ENCODE measurements at places on chromosomes 12 and 14. TPM values are rescaled to one million over a fixed set of nuclear protein-coding genes. Genes with fewer than 3 reads are reported as not detected.

DNA sequence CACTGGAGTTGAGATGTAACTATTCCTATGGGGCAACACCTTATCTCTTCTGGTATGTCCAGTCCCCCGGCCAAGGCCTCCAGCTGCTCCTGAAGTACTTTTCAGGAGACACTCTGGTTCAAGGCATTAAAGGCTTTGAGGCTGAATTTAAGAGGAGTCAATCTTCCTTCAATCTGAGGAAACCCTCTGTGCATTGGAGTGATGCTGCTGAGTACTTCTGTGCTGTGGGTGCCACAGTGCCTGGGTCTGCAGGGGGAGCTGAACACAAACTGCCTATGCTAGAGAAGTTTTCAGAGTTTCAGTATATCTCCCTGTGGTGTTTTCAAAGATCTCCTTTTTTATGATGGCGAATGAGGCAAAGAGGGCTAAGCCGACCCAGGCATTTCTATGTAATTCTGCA is 179.2 kb upstream of the OR4E1 start:
- DNase-seq, result no peak

Gene SYT10
- polyA plus RNA-seq, result 1.2 TPM

Gene TTC7B
- 51.3 TPM for polyA plus RNA-seq

DNA sequence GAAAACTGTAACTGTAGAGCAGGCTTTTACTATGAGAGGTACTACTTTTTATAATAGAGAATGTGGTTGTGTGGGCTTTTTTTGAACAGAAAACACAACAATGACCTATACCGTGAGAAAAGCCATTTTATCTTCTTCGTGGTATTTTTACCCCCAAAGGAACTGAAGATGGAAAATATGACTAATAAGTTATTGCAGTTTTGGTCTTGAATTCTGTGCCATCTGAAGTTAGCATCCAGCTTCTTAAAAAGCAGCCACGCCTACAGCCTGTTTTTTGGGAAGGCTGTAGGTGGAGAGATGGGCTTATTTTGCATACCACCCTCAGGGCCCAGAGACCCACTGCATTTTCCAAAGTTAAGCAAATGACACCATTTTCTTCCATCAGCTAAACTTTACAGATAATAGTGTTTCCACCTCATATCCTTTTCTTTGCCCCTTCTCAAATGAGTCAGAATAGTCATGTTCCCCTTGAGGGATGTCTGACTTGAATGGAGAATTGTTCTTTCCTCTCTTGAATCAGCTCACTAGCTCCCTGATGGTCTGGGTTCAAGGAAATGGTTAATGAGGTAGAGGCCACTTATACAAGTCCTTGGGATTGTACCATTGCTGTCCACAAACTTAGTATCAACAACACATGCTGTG is 53.0 kb downstream of the TBC1D30 start:
- no peak for DNase-seq

DNA sequence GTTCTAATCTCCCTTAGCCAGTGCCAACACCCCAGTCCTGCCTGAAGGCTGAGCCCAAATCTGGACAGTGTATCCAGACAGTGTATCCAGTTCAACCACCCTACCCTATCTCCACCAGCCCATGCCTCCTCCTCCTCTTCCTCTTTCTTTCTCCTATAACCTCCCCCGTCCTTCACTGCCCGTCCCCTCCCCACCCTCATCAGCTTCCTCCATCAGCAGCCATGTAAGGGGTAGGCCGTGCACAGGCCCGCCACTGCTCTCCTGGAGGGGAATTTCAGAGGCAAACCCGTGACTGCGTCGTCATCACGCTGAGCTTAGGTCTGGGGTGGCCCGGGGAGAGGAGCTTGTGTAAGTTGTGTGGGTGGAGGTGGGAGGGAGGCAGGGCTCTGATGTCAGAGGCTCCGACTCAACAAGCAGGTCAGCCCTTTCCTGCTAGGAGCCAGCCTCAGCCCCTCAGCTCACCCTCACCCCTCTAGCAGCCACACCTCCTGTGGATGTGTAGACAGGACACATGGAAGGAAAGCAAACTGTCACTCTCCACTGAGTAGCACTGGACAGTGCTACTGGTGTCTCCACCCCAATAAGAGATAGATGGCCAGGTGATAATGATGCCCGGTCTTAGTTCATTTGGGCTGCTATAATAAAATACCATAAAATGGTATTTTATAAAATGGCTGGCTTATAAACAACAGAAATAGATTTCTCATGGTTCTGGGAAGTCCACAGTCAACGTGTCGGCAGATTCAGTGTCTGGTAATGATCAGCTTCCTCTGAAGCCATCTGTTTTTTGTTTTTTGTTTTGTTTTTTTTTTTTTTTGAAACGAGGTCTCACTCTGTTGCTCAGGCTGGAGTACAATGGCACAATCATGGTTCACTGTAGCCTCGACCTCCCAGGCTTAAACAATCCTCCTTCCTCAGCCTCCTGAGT is 50.5 kb downstream of the IRF2BPL start:
- no peak for DNase-seq

GRCh38 chr12:68786929-68787328 is 21.0 kb upstream of the MDM2 start:
- no peak for DNase-seq

Gene MON2
- polyA plus RNA-seq, result 52.8 TPM

GRCh38 chr14:99391671-99392070 is 89.0 kb downstream of the SETD3 start:
- DNase-seq, result no peak

Gene INTS13
- 38.2 TPM for polyA plus RNA-seq

- DNase-seq, result no peak
Observed at GRCh38 chr14:50031602-50032313, 84.6 kb downstream of the VCPKMT start.

Gene AP4S1
- polyA plus RNA-seq, result 18.6 TPM

Gene FAM181A
- not detected for polyA plus RNA-seq

Gene DTD2
- 16.5 TPM for polyA plus RNA-seq

GRCh38 chr12:87074781-87075180 is 818.6 kb upstream of the MGAT4C start:
- no peak for DNase-seq

DNA sequence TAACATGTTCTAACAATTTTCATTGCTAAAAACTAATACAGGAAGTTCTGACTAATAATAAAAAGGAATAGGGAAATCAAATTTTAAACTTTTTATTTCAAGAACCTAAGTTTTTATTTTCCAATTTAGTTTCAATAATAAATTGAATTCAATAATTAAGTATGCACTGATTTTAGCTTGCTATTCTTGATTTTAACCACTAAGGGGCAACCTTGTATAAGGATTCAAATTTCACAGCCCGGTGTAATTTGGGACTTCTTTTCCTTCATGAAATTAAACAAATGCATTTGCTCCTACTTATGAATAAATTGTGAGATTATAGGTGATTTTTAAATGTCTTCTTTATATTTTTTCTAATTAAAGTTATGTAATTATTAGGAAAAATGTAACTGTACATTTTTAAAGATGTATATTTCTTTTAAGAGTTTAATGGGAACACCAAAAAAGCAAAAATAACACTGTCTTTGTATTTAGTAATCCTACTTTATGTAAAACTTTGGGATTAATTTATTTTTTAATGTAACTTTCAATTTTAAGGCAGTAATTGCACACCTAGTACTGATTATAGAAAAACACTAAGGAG is 241.4 kb upstream of the PDZRN4 start:
- no peak for DNase-seq

GRCh38 chr12:98062464-98063245 is 452.7 kb upstream of the TMPO start:
- no peak for DNase-seq

- no peak for DNase-seq
Observed at GRCh38 chr14:73392329-73393257, 65.8 kb downstream of the NUMB start.

GRCh38 chr14:82546401-82546800 is 1012.7 kb upstream of the SEL1L start:
- DNase-seq, result no peak

- no peak for DNase-seq
Observed at GRCh38 chr12:132847363-132848356, 19.0 kb upstream of the GOLGA3 start.

Gene MUCL1
- polyA plus RNA-seq, result 0.24 TPM

- DNase-seq, result no peak
Observed at GRCh38 chr14:20333494-20333841, 389 bp upstream of the CCNB1IP1 start.

GRCh38 chr14:76293923-76294322 is 82.0 kb upstream of the ESRRB start:
- no peak for DNase-seq

DNA sequence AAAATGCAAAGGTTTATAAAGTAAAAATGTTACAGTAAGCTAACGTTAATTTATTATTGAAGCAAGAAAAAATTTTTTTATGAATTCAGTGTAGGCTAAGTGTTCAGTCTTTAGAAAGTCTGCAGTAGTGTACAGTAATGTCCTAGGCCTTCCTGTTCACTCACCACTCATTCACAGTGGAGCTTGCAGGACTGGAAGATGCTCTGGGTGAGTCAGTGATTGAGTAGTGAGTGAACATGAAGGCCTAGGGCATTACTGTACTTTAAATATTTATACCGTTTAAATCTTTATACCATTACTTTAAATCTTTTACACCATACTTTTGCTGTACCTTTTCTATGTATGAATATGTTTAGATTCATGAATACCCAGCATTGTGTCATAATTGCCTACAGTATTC is 120.3 kb upstream of the SLC38A4 start:
- DNase-seq, result no peak

- no peak for DNase-seq
Observed at GRCh38 chr14:32426028-32426427, 96.9 kb downstream of the AKAP6 start.

GRCh38 chr12:4240161-4240783 is 33.3 kb upstream of the CCND2 start:
- no peak for DNase-seq

DNA sequence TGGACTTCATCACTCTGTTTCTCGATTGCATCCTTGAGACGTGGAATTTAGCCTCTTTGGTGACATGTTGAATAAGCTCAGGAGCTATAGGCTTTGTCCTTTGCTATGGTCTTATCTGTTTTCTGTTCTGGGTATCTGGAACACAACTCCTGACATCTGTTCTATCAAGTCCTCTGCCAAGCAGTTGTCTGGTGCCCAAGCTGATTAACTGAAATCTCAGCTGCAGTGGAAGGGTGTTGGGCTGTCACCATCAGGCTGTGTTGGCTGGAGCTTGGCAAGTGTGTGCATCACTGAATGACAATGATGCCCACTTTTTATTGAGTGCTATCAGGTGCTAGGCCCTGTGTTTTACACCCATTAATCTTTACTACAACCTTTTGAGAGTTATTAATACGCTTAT is 77.8 kb downstream of the SMOC1 start:
- DNase-seq, result no peak

DNA sequence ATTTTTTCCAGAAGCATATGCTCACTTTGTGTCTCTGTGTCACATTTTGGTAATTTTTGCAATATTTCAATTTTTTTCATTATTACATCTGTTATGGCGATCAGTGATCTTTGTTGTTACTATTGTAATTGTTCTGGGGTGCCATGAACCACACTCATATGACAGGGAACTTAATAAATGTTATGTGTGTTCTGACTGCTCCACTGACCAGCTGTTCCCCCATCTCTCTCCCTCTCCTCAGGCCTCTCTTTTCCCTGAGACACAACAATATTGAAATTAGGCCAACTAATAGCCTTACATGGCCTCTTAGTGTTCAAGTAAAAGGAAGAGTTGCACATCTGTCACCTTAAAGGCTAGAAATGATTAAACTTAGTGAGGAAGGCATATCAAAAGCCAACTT is 46.0 kb downstream of the SCN8A start:
- DNase-seq, result no peak

Gene DEPDC4
- polyA plus RNA-seq, result 5.2 TPM

- no peak for DNase-seq
Observed at GRCh38 chr12:124694846-124695497, 127.6 kb upstream of the NCOR2 start.

Gene FAM222A
- polyA plus RNA-seq, result 6.9 TPM

Gene VDR
- 3.7 TPM for polyA plus RNA-seq
